Lung (tissue), 17 donors: ENCODE measurements at places on chromosomes 2 and 18.
A peak's percentile ranks its signal among the peaks of the same experiment; 100 is the strongest.

- DNase-seq, result no peak
Observed at GRCh38 chr2:113137827-113138226, 10.4 kb downstream of the IL1RN start.

GRCh38 chr2:53490659-53491058 lies 276.9 kb upstream of the CHAC2 start:
- no peak for DNase-seq

DNA sequence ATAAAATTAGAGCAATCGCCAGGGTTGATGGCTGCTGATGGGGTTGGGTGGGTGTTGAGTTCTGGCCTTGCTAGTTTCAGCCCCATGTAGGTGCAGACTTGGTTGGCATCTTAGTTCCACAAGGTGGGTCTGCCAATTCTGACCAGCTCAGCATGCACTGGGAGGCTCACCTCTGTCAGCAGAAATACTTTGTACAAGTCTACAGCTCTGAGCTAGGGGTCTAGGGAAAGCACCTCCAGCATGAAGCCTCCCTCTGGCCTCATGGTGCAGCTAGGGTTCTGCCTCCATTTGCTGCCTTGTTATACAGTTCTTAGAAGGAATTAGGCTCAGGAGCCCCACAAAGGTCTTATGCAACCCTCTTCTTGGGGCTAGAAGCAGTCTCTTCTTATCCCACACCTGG lies 278.9 kb upstream of the HDAC4 start:
- no peak for DNase-seq

DNA sequence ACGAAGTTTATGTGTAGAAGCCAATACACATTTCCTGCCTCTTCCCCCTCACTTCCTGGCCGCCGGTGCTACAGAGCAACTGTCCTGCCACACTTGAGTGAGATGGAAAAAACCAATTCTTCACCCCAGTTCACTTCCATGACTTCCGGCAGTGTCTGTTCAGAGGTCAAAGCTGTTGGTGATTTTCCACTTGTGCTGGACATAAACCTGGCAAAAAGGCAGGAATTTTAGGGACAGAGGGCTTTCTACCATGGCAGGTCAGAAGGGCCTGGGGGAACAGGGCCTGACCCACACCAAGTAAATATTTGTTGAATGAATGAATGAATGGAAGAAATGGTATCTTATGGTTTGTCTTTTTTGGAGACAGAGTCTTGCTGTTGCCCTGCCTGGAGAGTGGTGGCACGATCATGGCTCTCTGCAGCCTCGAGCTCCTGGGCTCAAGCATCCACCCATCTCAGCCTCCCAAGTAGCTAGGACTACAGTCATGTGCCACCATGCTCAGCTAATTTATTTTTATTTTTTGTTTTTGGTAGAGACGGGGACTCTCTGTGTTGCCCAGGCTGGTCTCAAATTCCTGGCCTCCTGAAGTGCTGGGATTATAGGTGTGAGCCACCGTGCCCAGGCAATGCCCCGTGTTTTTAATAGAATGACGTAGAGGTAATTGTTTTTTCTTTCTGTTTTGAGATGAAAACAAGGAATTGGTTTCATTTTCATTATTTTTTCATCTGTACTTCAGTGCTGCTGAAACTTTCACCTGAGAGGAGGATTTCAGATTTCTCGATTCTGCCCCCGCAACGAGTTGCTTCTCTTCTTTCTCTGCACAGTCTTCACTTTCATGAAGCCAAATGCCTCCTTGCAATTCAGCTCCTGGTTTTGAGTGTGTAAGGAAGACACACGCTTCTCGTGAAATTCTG lies 48.0 kb upstream of the LPIN2 start:
- DNase-seq, result peak; percentile 28

DNA sequence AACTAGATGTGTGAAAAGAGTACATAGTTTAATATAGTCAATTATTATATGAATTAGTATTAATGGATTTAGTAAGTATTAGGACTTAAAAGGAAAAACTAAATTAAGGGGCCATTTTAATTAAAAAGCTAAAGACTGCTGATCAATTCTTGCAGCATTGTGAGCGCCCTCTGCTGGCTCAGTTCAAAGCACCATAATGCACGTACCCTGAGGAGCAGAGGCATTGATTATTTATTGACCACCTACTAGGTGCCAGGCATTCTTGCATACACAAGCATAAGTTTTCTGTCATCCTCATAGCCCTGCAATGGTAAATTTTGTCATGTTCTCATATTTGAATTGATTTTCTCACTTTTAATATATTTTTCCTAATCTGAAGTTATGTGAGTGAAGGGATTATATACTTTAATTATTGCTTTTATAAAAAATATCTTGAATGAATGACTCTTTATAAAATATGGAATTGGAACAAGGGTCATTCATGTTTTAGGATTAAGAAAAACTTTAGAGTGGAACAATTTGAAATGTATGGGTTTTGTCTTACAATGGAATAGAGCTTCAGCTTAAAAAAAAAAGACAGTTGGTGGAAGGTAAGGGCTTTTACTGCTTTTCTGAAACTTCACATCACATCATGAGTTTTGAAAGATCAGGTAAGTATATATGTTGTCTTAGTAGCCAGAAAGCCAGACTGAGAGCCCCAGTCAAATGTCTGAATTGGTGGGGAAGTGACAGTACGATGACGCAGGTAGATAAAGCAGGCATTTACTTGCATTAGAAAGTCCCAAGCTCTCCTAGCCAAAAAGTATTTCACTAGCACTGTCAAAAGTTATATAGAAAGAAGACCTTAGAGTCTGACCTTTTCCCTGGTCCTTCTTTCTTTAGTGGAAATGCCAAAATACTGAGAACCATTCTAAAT lies 9.7 kb downstream of the ITGA4 start:
- DNase-seq, result peak; percentile 35

DNA sequence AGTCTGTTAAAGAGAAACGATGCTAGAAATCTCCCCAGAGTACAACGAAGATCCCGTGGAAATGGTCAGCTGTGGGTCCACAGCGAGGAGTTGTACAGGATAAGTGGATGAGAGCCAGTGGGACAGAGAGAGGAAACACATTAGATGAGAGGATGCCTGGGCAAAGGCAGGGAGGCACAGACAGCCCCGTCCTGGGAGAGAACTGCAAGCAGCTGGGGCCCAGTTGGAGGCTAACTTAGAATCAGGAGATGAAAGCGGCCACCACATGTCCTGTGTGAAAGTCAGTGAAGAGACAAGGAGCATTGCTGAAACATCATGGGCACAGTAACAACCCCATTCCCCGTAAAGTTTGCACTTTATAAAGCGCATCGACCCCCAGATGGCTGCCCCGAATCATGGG lies 157.5 kb downstream of the RAPGEF4 start:
- DNase-seq, result no peak

DNA sequence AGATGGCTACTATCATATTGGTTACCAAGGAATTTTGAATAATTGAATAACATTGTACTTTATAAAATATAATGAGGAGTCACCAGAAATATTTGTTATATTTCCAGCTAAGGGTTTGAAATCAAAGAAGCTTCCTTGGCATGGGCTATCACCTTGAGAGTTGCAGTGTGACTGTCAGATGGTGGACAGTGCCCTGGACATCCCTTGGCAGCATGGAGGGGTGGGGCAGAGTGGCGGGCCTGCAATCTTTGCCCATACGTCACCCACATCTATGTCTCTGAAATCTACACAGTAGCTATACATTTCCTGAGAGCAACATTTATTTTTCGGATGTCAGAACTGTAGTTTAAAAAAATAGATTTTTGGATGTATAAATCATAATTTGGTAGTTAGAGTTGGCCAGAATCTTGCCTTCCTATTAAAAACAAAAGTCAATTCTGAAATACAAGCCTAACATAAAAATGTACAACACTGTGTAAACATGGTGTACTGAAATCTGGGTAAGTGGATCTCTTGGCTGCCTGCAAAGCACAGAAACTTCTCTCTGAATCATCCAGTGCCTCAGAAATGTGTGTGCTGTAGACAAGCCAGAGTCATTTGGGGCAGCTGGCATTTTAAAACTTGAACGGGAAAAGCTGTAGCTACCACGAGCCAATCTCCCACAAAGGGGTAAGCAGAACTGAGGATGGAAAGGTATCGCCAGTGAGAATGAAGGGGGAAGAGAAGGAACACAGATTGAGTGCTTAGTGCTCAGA lies 124.2 kb upstream of the ARHGAP28 start:
- peak; percentile 38 for DNase-seq

DNA sequence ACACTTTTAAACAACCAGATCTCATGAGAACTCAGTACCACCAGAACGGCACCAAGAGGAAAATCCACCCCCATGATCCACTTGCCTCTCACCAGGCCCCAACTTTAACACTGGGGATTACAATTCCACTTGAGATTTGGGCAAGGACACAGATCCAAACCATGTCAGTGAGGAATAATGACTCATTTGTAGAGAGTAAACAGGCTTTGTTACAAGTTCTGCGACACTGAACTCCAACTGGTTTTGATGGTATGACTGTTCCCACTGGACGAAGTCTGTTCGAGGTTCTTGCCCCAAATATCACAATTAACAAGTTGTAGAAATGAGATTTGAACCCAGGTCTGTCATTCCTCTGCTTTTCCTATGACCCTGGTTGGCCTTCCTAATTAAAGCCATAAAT lies 718.1 kb upstream of the ID2 start:
- DNase-seq, result no peak

- DNase-seq, result no peak
Observed at GRCh38 chr2:181273986-181274385, 183.2 kb upstream of the ITGA4 start.

- no peak for DNase-seq
Observed at GRCh38 chr2:23614701-23615100, 229.7 kb downstream of the KLHL29 start.

- DNase-seq, result no peak
Observed at GRCh38 chr2:222840060-222840802, 20.6 kb upstream of the ACSL3 start.

- DNase-seq, result no peak
Observed at GRCh38 chr2:196324211-196324610, 152.8 kb upstream of the STK17B start.

GRCh38 chr2:232447638-232448303 lies 8.2 kb upstream of the ALPI start:
- DNase-seq, result no peak

DNA sequence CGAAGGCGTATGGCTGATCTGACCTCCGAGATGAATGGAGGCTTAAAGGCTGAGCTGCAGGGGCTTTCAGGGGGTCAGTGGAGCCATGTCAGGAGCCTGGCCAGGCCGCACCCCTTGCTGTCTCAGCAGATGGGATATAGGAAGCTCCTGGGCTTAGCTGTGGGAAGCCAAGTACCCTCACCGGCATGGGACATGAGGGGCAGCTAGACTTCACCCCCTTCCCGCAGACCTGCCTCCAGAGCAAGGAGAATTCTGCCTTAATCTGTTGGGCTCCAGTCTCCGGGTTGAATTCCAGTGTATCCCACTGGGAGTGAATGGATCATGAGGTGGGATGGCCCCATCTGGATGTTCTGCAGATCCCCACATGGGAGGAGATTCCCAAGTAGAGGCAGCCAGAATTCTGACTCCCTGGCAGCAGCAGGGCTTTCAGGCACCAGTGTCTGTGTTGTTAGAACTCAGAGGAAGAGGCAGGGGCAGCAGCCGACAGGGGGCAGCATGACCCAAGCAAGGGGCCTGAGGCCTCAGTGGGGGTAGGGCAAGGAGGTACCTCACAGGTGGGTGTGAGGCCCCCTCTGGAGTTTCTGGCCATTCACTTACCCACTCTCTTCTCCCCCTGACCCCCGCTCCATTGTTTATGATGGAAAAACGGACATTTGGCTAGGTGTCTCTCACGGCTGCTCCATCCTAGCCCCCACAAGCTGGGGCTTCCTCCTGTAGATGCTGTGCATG lies 19.1 kb downstream of the CAPG start:
- DNase-seq, result peak; percentile 22

DNA sequence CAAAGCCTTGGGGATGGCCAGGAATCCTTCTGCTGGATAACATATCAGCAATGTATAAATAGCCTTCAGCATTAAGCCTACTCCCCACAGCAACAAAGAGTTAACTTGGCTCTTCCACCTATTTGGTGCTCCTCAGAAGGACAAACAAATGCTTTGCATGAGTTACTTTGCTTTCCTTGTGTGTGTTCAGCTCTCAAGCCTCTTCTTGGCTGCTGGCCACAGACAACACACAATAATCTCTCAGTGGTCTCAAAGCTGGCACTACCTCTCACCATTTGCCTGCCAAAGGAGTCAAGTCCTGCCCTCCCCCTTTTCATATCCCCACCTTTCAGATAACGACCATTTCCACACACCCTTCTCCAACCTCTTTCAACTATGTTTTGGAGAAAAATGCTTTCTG lies 17.5 kb downstream of the FTCDNL1 start:
- DNase-seq, result peak; percentile 34

- no peak for DNase-seq
Observed at GRCh38 chr2:196099916-196100315, 31.3 kb upstream of the DNAH7 start.

GRCh38 chr18:56748698-56749268 lies 97.6 kb downstream of the WDR7 start:
- peak; percentile 72 for DNase-seq

GRCh38 chr2:85959826-85960225 lies 71.0 kb upstream of the ST3GAL5 start:
- DNase-seq, result no peak

- no peak for DNase-seq
Observed at GRCh38 chr2:119377993-119378345, 11.2 kb downstream of the DBI start.

GRCh38 chr2:111143107-111143842 lies 22.6 kb downstream of the BCL2L11 start:
- no peak for DNase-seq

GRCh38 chr2:169761251-169761969 lies 27.8 kb downstream of the KLHL23 start:
- no peak for DNase-seq

- peak; percentile 64 for DNase-seq
Observed at GRCh38 chr2:173571021-173571821, 216.5 kb downstream of the CDCA7 start.

DNA sequence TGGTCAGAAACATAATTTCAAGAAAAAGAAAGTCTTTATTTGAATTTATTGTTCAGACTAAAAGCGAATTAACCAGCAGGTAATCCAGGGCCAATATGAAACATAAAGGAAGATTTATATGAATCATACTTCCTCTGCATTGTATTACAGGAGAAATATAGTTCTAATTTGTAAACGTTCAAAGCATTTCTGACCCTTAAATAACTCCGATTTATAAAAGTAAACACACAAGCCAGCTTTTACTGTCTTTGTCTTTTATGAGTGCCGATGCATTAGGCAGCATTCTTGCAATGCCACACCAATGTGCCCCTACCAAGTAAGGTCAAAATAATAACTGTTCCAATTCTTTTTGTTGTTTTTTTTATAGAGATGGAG lies 118.8 kb upstream of the RBBP8 start:
- DNase-seq, result no peak

- no peak for DNase-seq
Observed at GRCh38 chr2:211033765-211034164, 477.4 kb downstream of the CPS1 start.
